BJ (cell line): ENCODE measurements at places on chromosomes 16 and 17.

DNA sequence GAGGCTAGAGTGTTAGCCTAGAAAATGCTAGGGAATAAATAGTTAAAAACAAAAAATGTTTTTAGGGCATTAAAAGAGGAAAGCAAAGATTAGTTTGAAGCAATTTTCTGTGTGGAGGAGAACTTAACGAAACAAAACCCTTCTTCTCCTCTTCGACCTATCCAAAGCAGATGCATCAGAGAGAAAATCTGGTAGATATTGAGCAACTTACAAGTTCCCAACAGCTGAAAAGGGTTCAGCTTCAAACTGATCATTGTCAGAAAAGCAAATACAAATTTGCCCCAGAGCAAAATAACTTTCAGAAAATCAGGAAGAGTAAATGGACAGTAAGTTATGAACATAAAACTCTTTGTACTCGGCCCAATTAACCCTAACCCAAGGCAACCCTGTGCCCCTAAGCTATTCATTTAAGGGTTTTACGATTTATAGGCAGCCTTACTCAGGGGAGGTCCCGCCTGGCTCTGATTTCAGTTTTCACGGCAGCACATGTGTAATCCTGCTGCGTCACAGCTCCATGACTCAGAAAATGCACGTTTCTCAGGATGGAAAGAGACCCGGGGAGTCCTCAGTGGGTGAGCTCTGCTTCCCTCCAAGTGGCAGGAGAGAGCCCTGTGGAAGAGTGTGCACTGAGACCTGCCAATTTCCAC lies 405.7 kb upstream of the SALL1 start:
- peak; percentile 92 for DNase-seq

- peak; percentile 13 for DNase-seq
Observed at GRCh38 chr16:29757950-29758466, 12.2 kb upstream of the C16orf54 start.

DNA sequence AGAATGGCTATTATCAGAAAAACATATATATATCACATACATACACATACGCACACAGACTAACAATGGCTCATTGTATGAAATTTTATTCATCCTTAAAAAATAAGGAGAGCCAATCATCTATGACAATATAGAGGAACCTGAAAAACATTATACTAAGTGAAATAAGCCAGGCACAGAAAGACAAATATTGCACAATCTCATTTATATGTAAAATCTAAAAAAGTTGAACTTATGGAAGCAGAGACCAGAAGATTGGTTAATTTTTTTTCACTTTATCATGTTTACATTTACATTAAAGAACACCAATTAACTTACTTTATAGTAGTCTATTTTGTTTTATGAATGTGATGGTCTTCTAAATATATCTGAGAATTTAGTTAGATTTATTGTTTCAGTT lies 198.7 kb downstream of the KIF2B start:
- DNase-seq, result no peak

GRCh38 chr16:19745286-19746010 lies 27.4 kb downstream of the IQCK start:
- DNase-seq, result peak; percentile 13

- no peak for DNase-seq
Observed at GRCh38 chr16:67077871-67078270, 31.9 kb upstream of the PHAF1 start.

DNA sequence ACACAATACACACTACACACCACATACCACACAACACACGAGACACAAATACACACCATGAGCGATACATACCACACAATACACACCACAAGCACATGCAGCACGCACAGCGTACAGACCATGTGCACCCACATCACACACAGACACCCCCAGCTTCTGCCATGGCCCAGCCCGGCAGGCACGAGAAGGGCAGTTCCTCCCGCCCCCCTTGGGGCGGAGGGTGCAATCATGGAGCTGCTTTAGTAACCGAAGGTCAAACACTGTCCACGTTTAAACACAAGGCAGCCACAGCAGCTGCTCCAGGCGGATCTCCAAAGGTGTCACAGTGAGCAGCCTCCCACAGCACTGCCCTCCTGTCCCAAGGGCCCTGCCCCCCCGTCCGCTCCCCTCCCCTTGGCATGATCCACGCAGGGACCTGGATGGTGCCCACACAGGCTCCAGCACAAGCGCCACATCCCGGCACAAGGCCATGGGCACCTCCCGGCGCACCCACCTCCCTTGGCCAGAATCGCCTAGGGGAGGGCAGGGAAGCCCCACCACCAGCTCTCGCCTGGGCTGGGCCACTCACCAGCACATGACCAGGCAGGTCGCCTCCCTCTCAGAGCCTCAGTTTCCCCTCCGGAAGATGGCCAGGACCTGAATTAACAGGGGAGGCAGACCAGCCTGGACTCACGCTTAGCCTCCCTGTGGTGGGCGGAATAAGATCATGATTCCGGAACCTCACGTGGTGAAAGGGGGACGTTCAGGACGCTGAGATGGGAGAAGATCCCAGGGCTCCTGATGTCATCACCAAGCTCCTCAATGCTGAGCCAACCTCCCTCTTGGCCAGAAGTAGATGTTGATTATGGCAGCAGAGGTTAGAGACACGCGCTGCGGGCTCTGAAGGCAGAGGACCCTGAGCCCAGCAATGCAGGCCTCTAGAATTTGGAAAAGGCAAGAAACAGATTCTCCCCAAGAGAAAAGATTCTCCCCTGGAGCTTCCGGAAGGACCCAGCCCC lies 32.6 kb upstream of the ZNF469 start:
- DNase-seq, result no peak

DNA sequence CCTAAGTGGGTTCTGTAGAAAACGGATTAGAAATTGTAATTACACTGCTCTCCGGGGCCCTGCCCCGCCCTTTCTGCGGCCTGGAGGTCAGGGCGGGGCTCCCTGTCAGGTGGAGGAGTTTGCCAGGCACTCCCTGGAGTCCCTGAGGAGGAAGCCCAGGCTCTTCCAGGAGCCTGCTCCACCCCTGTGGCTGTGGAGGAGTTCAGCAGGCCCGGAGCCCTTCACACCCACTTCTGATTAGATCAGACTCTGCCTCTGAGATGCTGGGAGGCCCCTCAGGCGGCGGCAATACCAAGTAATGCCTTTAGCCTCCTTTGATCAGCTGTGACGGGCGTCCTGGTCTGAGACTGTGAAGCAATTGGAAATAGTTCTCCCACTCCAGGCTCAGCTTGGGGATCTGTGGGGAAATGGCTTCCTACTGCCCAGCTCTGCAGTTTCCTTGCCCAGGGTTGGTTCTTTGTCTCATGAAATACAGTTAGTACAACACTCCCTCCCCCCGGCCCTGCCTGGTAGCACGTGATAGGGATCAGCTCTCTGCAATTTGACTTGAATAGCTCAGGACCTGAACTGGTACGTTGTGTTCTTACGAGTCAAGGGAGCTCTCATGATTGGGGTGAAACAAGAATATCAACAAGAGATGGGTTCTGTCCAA lies 22.3 kb downstream of the BAIAP2 start:
- DNase-seq, result no peak

DNA sequence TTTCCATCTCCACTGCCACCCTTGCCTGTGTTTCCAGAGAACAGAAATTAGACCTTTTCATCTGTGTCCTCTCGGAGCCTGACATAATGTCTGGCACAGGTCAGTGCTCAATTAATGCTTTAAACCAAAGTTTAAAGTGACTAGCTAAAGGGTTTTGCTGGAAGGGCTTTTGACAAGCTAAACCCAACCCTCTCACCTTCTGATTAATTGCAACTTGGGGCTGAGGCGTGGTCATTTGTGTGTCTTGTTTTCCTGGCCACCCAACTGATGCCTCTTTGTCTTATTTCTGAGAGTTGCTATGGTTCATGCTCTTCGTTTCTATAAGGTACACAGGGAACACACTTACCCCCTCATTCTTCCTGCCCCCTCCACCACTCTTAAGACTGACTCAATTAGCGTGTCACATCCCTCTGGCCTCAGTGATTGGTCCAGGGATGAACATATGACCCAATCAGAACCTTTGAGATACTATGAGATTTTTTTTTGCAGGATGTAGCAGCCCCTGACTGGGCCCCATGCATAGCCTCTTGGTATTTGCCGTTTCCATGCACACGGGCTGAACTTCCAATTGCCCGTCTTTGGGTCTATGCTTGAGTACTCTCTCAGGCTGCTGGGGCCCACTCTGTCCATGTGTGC lies 15.8 kb upstream of the BRD7 start:
- no peak for DNase-seq

DNA sequence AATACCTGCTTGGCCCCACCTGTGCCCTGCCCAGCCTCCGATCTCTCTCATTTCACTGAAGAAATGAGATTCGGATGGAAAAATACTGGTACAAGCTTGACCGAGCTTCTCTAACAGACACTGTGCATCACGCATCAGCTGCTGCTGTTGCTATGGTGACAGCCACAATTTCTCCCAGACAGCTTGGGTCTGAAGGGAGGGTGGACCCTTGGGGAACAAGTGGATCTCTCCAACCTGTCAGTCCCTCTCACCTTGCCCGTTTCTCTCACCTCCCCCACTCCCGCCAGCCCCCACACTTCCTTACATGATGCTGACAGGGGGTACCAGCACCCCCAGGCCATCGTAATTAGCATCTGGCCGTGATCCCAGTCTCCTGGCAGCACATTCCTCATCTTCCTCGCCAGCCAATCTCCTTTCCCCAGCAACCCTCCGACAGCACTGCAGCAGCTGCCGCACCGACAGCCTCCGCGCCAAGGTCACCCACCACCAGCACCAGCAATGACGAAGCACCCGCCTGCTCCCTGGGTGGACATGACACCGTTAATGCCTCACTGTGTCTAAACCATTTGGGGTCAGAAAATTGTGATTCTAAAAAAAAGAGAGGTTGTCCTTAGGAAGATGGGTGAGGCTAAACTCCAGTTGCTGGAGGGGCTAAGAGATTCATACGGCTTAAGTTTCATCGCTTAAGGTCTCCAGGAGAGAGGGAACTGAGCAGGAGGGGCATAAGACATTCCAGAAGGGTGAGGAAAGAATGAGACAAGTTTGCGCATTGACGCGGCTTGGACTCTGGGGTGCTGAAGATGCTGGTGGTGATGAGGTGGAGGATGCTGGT lies 58.6 kb upstream of the TNRC6A start:
- no peak for DNase-seq

- DNase-seq, result no peak
Observed at GRCh38 chr16:15055141-15056053, 477 bp downstream of the NTAN1 start.

DNA sequence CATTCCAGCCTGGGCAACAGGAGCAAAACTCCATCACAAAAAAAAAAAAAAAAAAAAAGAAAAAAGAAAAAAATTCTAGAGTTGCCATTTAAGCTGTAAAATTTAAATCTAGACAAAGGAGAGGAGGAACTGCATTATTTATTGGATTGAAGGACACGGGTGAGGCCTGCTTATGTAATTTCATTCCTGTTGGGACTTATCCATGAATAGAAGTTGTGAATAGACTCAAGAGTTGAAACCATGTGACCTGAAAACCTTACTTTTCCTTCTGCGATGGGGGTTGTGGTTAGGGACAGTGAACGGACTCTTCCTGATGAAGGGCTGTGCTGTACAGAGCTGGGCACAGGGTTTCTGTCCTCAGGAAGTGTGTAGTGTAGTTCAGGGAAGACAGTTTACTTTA lies 22.5 kb downstream of the BANP start:
- no peak for DNase-seq

GRCh38 chr17:67503184-67503583 lies 126.1 kb downstream of the PITPNC1 start:
- DNase-seq, result no peak

DNA sequence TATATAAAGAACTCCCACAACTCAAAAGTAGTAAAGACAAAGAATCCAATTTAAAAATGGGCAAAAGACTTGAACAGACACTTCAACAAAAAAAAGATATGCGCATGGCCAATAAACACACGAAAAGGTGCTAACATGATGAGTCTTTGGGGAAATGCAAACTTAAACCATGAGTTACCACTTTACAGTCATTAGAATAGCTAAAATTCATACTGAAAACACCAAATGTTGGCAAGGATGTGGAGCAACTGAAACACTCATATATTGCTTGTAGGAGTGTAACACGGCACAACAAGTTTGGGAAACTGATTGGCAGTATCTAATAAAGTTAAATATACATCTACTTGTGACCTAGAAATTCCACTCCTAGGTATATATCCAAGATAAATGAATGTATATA lies 3.0 kb upstream of the PIK3R5 start:
- no peak for DNase-seq
